ENCODE measurements at places on chromosomes 2 and 18.

DNA sequence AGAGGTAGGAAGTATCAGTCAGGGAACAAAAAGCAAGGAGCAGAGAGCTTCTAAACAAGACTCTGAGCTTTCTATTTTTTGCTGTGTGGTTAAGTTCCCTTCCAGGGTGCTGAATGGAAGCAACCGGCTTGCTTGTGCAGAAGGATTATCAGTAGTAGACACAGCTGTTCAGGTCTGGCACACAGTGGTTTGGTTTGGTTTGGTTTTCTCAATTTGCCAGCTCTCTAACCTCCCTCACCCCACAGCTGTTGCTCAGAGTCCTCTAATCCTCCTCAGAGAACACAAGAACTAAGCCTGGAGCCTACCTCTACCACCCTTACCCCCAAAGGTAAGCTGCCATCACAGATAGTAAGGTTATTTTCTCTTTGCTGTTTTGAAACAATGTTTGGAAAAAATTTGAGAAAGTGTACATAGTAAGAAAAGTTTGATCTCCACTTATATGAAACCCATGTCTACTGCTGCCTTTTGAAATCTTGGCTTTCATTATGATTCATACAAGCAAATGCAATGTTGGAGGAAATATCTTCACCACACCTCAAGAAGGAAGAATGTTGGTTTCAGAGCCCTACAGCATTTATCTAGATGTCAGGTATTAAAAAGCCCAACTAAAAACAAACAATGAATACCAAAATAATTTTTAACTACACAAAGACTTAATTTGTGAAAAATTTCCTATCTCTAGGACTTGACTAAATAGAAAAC is 255.3 kb downstream of the NR4A2 start:
- DNase-seq: no peak

- DNase-seq: no peak
These were observed 475.6 kb upstream of the VRK2 start for GRCh38 chr2:57570961-57571360.

DNA sequence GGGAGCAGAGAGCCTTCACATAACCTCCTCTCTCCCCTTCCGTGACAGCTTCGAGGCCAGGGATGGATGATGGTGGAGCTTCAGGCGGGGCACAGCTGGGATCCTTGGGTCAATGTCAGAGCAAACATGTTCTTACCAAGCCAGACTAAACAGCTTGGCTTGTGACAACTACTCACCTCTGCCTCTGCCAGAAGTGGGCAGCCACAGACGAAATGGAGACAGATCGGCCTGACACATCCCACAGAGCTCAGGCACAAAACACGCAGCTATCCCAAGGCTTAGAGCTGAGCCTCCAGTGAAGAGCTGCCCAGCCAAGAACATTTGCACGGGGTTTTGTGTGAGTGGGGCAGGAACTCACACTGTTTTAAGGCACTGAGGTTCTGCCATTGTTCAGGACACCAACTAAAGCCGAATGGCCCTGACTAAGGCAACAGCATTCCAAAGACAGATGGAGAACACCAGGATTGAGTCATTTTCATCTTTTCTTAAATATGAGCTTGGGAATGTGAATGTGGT is 12.8 kb downstream of the PXDN start:
- DNase-seq: no peak

DNA sequence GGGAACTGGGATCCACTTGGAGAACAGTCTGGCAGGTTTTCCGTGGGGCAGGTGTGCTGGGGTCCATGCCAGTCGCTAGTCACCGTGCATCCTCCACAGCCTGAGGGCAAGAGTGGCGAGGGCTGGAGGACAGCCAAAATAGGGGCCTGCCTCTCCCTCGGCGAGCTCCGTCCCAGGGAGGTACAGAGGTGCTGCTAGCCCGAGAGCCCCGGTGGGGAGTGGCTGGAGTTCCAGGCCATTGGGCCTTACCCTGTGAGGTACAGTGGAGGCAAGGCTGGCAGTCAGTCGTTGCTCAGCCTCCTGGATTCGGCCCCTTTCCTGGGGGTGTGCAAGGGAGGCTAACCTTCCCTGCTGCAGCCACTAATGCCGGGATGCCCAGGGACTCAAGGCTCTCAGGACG is 406.6 kb downstream of the CMPK2 start:
- no peak for DNase-seq

DNA sequence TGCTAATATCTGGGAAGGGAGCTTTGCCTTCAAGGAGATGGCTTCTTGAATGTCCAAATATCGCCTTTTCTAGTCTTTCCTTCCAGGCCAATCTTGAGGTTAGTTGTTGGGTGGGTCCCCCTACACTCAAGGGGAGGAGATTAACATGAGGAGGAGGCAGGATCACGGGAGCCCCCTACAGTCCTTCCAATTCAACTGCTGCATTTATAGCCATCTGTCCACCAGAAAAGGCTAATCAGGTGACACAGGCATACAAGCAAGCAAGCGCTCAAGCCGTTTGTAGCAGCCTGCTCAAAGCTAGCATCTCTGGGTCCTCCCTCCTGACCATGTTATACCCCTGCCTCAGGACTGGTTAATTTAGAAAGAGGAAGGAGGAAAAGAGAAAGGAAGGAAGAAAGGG is 87.6 kb downstream of the MRPS9 start:
- DNase-seq: no peak

DNA sequence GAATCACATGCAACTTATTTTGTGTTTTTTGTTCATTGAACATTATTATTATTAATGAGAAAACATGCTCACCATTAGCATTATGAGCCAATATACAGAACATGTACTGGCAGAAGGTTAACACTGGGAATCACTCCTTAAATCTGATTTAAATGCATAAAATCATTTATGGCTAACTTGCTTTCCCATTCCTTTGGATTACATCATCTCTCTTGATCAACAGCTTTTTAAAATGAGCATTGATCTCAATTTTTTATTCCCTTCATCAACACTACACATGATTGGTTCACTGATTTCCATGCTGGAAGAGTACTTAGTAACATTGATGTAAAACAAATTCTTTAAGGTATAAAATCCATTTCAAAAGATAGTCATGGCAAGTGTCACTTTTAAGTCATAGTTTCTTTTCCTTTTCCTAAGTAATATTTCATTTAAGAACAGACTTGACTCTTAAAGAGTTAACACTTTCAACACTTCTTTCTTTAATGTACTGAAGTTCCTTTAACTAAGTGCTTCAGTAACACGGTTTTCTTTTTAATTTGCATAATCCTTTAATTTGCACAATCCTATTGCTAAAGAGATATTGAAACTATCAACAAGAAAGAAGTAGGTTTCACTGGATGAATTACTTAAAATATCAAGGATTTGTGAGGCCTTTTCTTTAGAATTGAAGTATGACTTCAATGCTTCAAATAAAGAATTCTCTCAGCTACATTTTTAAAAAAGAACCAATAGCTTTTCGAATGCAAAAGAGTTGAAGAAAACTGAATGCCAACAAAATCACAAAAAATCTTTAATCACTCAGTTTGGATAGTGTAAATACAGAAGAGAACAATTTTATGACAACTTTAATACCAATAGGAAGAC is 24.9 kb upstream of the BUB1 start:
- DNase-seq: no peak

GRCh38 chr18:59876310-59876626 is 23.5 kb upstream of the PMAIP1 start:
- DNase-seq: no peak

DNA sequence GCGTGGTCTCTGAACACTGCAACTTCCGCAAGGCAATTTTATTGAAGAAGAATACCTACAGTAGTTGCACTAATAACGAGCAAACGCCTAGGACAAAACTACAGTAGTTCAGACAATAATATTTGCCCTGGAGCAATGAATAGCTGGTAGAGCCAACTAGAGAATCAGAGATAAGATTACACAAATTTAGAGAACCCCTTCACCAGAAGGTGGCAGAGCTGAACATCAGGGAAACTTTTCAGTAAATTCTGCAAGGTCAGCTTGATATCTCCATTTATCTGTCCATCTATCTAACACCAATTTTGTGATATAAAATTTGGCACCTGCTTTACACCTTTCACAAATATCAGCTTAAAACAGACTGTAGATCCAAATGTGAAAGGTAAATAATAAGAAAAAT is 43.8 kb downstream of the CDH19 start:
- DNase-seq: no peak

GRCh38 chr2:105872142-105872728 is 127.5 kb downstream of the NCK2 start:
- DNase-seq: no peak

DNA sequence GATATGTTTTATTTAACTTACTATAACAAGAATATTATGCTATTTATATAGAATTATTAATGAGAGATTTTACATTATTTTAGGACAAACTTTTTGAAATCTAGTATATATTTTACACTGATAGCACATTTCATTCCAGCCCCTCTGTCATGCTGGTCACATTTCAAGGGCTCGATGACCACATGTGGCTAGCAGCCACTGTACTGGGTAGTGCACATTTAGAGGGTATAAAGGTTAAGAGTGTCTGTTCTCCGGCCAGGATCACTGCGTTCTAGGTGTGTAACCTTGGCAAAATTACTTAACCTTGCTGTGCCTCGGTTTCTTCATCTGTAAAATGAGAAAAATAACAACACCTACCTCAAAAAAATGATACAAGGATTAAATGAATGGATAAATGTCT is 87.2 kb upstream of the TNP1 start:
- no peak for DNase-seq

DNA sequence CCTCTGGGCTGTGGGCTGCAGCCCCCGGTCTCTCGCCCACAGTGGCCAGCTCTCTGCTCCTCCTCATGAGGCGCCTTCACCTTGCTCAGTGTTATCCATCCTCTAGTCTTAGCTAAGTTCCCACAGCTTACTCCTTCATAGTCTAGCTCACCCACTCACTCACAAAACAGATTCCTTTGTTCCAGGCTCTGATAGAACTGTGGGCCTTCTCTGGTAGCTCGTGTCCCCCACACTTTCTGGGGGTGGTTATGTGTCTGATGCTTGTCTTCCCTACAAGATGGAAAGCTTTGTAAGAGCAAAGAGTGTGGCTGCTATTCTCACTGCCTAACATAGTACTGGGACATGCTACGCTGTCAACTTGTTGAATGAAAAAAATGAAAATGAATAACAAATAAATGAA is 135.8 kb downstream of the EN1 start:
- DNase-seq: no peak

DNA sequence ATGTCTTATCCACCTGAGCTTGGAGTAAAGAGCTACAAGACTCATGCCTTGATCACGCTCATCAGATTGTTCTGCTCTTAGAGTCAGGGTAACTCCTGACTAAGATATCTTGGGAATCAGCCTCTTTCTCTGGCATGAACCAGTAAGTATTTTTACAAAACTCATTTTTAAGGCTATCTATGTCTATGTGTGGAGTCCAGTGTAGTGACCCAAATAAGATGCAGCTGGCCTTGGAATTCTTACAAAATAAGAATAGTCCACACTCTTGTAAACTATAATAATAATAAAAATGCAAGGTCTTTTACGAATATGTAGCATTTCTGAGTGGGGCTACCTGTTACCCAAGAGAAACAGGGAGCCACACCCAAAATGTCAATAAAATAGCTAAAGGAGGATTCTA is 498.3 kb upstream of the SYT4 start:
- DNase-seq: no peak

GRCh38 chr18:22800551-22800951 is 132.6 kb upstream of the RBBP8 start:
- DNase-seq: no peak

GRCh38 chr2:188647430-188648070 is 326.6 kb upstream of the COL3A1 start:
- DNase-seq: no peak

Data from activated CD4-positive, CD25-positive, alpha-beta regulatory T cell (primary cell).